Subcutaneous adipose tissue (tissue), 4 donors: ENCODE measurements at places on chromosomes 3 and 15. TPM values are rescaled to one million over a fixed set of nuclear protein-coding genes. Genes with fewer than 3 reads are reported as not detected.

ZMYND10 gene
- not detected for total RNA-seq

LIPC gene
- total RNA-seq = not detected

GPR149 gene
- not detected for total RNA-seq

DUOXA2 gene
- total RNA-seq = not detected

OSBPL10 gene
- 7.3 TPM for total RNA-seq

ACKR2 gene
- total RNA-seq = 7.3 TPM

PATL2 gene
- 2.5 TPM for total RNA-seq

GASK1A gene
- total RNA-seq = 3.6 TPM

RLBP1 gene
- total RNA-seq = not detected

WDR93 gene
- 0.57 TPM for total RNA-seq

MAP1A gene
- 13.8 TPM for total RNA-seq

PRR20G gene
- total RNA-seq = not detected

JMJD7 gene
- 8.2 TPM for total RNA-seq

IL17RD gene
- total RNA-seq = 3.3 TPM

GOLGA6L9 gene
- 2.3 TPM for total RNA-seq

GUCA1C gene
- not detected for total RNA-seq

OXSR1 gene
- 49.6 TPM for total RNA-seq

GOLGA8J gene
- total RNA-seq = 0.51 TPM

CHRNA7 gene
- 1.1 TPM for total RNA-seq

THRB gene
- total RNA-seq = 35.0 TPM

AHSG gene
- not detected for total RNA-seq

SEMA5B gene
- not detected for total RNA-seq

PRC1 gene
- 9.1 TPM for total RNA-seq
